ENCODE measurements at places on chromosomes 5 and 9.

DNA sequence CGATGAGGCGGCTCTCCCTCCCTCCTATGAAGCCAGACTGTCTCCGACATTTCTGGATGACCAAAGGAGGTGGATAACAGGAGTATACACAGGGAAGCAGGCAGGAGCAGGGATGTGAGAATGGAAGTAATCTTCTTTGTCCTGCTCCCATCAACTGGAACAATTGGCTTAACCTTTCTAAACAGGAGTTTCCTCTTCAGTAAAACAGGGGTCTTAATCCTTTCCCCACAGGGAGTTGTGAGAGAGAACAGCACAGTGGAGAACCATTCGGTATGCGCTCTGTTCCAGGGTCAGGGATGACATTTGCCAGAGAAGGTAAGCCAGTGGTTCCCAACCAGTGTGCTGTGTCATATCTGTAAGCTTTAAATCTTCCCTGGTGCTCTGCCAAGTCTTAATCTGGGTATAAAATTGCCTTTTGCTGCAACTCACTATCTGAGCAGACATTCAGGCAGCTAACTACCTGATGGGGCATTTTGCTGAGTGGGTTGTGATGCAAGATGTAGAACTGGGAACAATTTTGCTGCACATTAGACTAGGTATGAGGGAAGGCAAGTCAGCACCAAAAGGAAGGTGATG lies 294.8 kb upstream of the KIF2A start:
- H3K36me3 ChIP-seq, result no peaks in the 10 kb centered on the region
- no peak for DNase-seq
- no peak overlapping the region for H3K27ac ChIP-seq
- H3K27me3 ChIP-seq, result no peaks in the 10 kb centered on the region
- no peak overlapping the region for H3K4me3 ChIP-seq

DNA sequence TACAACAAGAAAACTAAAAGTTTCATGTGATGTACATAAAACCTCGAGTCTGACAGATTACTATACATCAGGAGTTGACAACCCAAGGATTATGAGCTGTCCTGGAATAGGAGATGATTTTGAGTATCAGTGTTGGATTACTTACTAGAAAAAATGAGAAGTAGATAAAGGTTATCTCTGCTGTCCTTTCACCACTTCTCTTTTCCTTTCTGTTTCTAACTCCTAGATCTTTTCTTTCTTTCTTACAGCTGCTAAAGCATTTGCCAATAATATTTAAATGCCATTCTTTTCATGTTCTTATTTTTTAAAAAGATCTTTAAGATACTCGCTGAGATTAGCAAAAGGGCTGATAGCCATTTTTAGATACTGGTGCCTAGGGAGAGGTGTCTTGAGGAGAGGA lies 14.8 kb downstream of the RBM27 start:
- no peak overlapping the region for H3K27ac ChIP-seq
- no peak for DNase-seq
- H3K27me3 ChIP-seq, result no peaks in the 10 kb centered on the region
- no peaks in the 10 kb centered on the region for H3K4me1 ChIP-seq

DNA sequence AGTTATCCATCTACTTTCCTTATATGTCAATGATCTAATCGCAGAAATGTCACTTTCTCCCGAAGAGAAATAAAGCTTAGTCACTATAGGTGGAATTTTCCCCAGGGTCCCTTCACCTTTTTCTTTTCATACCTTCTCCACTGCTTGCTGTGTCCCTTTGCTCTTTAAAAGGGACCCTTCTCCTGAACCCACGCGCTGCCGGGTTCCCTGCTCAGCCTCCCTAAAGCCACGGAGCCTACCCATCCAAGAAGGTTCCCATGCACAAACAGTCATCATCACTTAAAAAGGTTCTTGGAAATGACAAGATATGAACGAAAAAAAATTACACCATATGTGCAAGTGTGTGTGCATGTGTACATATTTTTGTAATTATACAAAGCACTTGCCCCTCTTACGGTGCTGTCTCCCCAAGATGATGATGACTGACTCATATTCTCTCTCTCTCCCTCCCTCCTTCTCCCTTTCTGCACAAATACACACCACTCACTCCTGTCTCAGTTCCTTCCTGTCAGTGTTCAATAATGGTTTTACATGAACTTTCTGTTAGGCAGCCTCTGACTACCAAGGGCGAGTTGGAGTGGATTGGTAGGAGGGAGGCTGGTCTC lies 1.5 kb upstream of the PTPRD start:
- DNase-seq, result no peak
- peaks cover 3% of the 10 kb centered on the region for H3K4me1 ChIP-seq
- H3K27me3 ChIP-seq, result no peaks in the 10 kb centered on the region
- no peaks in the 10 kb centered on the region for H3K36me3 ChIP-seq
- H3K4me3 ChIP-seq, result no peak overlapping the region

GRCh38 chr5:132251220-132251725 lies 6.2 kb upstream of the PDLIM4 start:
- DNase-seq, result no peak
- no peak overlapping the region for H3K4me3 ChIP-seq
- H3K27me3 ChIP-seq, result no peaks in the 10 kb centered on the region
- H3K36me3 ChIP-seq, result no peaks in the 10 kb centered on the region
- no peaks in the 10 kb centered on the region for H3K4me1 ChIP-seq

DNA sequence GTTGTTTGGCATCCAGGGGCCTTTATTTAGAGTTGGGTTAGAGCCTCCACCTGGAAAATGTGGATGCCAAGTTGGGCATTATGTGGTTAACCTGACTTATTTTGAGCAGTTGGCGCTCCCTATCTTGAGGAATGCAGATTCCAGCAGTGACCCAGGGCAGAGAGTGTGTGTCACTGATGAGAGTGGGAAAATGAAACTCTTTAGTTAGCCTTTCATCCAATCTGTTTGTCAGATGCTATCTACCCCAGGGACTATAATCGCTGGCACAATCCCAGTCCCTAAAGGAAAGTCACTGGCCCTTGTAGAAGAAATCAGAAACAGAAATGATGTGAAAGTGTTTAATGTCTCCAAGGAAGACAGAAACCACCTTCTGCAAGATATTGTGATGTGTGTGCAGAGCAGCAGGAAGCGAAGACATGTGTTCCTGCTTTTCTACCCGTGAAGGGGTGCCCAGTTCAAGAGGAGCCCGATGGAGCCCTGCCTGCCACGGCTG lies 10.2 kb upstream of the STING1 start:
- H3K4me1 ChIP-seq, result no peaks in the 10 kb centered on the region
- no peaks in the 10 kb centered on the region for H3K27me3 ChIP-seq
- H3K4me3 ChIP-seq, result no peak overlapping the region
- H3K27ac ChIP-seq, result no peak overlapping the region
- no peaks in the 10 kb centered on the region for H3K36me3 ChIP-seq

GRCh38 chr9:127694890-127695720 lies 11.7 kb upstream of the CFAP157 start:
- no peak overlapping the region for H3K4me3 ChIP-seq
- peaks cover 4% of the 10 kb centered on the region for H3K4me1 ChIP-seq
- no peak for DNase-seq
- no peaks in the 10 kb centered on the region for H3K27me3 ChIP-seq
- no peak overlapping the region for H3K27ac ChIP-seq
- no peaks in the 10 kb centered on the region for H3K36me3 ChIP-seq

- H3K4me3 ChIP-seq, result no peak overlapping the region
- no peak for DNase-seq
- H3K27ac ChIP-seq, result no peak overlapping the region
- no peaks in the 10 kb centered on the region for H3K4me1 ChIP-seq
- H3K36me3 ChIP-seq, result no peaks in the 10 kb centered on the region
Measured at GRCh38 chr9:125971050-125971449, 223.9 kb downstream of the PBX3 start.

- no peak overlapping the region for H3K27ac ChIP-seq
- no peaks in the 10 kb centered on the region for H3K4me1 ChIP-seq
- H3K27me3 ChIP-seq, result no peaks in the 10 kb centered on the region
- DNase-seq, result no peak
- H3K36me3 ChIP-seq, result no peaks in the 10 kb centered on the region
Measured at GRCh38 chr5:98535901-98536300, 237.6 kb upstream of the RGMB start.

DNA sequence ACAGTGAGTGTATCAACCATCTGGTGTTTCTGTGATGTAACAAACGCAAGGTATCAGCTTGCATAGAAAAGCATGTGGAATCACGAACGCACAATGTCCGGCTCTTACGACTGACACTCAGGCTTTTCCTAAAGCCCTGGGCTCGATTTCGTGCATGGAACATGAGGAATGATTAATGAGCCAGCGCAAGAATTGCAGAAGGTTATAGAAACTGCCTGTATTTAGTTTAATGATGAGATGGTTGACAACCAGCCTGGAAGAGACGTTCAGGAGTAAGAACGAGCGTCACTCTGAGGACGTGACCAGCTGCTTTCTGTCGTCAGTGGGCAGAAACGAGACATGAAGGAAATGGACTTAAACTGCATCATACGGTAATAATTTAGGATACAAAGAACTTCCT lies 497.6 kb downstream of the IRX1 start:
- no peaks in the 10 kb centered on the region for H3K27me3 ChIP-seq
- H3K27ac ChIP-seq, result no peak overlapping the region
- H3K36me3 ChIP-seq, result no peaks in the 10 kb centered on the region
- H3K4me3 ChIP-seq, result no peak overlapping the region
- DNase-seq, result no peak

GRCh38 chr9:98191181-98191608 lies 1.2 kb downstream of the CORO2A start:
- no peaks in the 10 kb centered on the region for H3K36me3 ChIP-seq
- no peak overlapping the region for H3K27ac ChIP-seq
- no peak for DNase-seq
- no peak overlapping the region for H3K4me3 ChIP-seq

DNA sequence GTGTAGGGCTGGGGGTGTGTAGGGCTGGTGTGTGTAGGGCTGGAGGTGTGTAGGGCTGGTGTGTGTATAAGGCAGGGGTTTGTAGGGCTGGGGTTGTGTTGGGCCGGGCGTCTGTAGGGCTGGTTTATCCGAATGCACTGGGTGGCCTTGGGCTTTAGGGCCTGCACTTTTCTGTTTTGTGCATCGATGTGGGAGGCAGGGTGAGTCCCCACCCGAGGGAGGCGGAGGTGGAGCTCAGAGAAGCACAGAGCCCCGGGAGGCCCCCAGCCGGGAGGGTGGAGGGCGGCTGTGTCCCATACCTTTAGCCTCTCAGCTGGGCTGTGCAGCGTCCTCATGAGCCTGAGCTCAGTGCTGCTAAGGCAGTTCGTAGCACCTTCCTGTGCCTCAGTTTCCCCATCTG lies 13.5 kb downstream of the COL5A1 start:
- no peak overlapping the region for H3K4me3 ChIP-seq
- no peaks in the 10 kb centered on the region for H3K4me1 ChIP-seq
- DNase-seq, result no peak
- no peak overlapping the region for H3K27ac ChIP-seq
- no peaks in the 10 kb centered on the region for H3K27me3 ChIP-seq
- no peaks in the 10 kb centered on the region for H3K36me3 ChIP-seq

DNA sequence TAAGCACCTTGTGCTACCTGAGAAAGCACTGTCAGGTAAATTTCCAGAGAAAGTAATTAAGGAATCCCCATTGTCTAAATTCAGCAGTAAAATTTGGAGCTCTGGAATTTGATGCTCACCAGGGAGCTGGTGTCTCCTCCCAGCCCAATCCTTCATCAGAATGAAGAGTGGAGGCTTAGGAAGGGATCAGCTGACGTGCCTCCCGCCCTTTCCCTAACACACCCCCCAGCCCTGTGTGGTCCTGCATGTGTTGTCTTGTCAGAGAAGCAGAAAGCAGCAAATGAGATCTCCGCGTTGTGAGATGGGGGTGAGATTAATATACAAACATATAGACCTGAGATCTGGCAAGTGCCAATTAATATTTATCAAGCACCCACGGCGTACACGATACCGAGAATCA lies 26.9 kb upstream of the BARHL1 start:
- H3K27me3 ChIP-seq, result no peaks in the 10 kb centered on the region
- H3K4me1 ChIP-seq, result no peaks in the 10 kb centered on the region
- H3K27ac ChIP-seq, result no peak overlapping the region
- H3K36me3 ChIP-seq, result no peaks in the 10 kb centered on the region
- no peak overlapping the region for H3K4me3 ChIP-seq

- H3K27me3 ChIP-seq, result no peaks in the 10 kb centered on the region
- H3K4me3 ChIP-seq, result no peak overlapping the region
- no peak overlapping the region for H3K27ac ChIP-seq
Measured at GRCh38 chr5:126126574-126126973, 296.6 kb upstream of the GRAMD2B start.

DNA sequence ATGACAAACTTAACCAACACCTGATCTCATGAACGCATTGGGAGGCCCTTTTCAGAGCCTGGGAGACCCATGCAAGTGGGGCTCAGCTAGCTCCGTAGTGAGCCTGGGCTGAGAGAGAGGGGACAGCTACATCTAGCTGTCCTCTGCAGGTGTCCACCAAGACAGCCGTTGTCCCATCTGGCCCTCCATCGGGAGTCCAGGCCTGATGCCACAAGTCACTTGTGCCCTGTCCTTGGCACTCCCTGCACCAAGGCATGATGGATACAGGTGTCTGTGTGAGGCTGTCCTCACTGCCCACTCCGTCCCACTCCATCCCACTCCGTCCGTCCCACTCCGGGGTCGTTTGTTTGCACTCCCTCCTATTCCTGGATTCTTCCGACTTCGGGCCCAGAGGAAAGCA lies 2.5 kb upstream of the EDF1 start:
- no peak for DNase-seq
- H3K27ac ChIP-seq, result no peak overlapping the region
- peaks cover under 1% of the 10 kb centered on the region for H3K36me3 ChIP-seq

GRCh38 chr5:145718956-145719355 lies 116.2 kb downstream of the PRELID2 start:
- DNase-seq, result no peak
- no peaks in the 10 kb centered on the region for H3K4me1 ChIP-seq
- H3K27ac ChIP-seq, result no peak overlapping the region
- H3K27me3 ChIP-seq, result no peaks in the 10 kb centered on the region

GRCh38 chr5:16934123-16934522 lies 2.0 kb downstream of the MYO10 start:
- peak; percentile 68 for DNase-seq
- H3K4me3 ChIP-seq, result peak overlapping the region; percentile 66
- H3K27me3 ChIP-seq, result no peaks in the 10 kb centered on the region
- no peak overlapping the region for H3K27ac ChIP-seq
- H3K36me3 ChIP-seq, result no peaks in the 10 kb centered on the region

DNA sequence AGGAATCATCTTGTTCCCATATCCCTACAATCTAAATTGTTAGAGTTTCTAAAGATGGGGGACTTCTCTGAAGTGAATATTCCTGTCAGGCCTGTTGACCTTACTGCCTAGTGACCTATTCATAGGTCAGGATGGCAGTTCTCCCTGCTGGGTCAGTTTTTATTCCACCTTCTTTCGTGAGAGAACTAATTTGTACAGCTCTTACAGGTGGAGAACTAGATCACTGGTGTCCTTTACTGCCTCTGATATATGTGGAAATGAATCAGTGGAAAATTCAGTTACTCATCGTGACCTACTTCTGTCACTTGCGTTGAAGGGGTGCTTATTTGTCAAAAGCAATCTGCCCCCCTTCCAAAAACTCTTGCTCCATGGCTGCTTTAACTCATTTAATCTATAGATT lies 164.9 kb downstream of the CD180 start:
- no peaks in the 10 kb centered on the region for H3K36me3 ChIP-seq
- no peak for DNase-seq
- no peaks in the 10 kb centered on the region for H3K27me3 ChIP-seq
- H3K27ac ChIP-seq, result no peak overlapping the region
- no peak overlapping the region for H3K4me3 ChIP-seq

- no peaks in the 10 kb centered on the region for H3K27me3 ChIP-seq
- no peak overlapping the region for H3K4me3 ChIP-seq
- H3K36me3 ChIP-seq, result no peaks in the 10 kb centered on the region
- DNase-seq, result no peak
Measured at GRCh38 chr5:134450374-134450773, 38.7 kb upstream of the CDKN2AIPNL start.

Measured in pancreas (tissue), 10 donors.